ENCODE measurements at places on chromosomes 3 and 15.

GRCh38 chr3:27643355-27643754 lies 78.8 kb downstream of the EOMES start:
- no peak for DNase-seq

- no peak for DNase-seq
Measured at GRCh38 chr3:113628788-113629187, 67.7 kb downstream of the USF3 start.

DNA sequence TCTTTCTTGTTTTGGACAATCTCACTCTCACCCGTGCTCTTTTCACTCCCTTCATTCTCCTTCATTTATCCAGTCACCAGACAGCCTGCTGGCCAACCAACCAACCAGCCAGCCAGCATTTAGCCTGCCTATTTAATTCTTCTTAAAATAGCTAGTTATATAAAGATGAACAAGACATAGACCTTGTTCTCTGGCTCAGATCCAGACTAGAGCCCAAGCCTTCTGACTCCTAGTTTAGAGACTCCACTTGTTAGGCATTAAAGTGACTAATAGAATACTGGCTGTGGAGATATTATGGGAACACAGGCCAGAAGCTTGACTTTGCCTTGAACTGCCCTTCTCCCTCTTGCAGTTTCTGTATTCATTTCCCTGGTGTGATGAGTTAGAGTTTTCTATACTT lies 215.3 kb upstream of the THRB start:
- DNase-seq = no peak

- no peak for DNase-seq
Measured at GRCh38 chr3:53377794-53378193, 30.5 kb upstream of the DCP1A start.

- no peak for DNase-seq
Measured at GRCh38 chr3:47908744-47909143, 105.8 kb downstream of the DHX30 start.

DNA sequence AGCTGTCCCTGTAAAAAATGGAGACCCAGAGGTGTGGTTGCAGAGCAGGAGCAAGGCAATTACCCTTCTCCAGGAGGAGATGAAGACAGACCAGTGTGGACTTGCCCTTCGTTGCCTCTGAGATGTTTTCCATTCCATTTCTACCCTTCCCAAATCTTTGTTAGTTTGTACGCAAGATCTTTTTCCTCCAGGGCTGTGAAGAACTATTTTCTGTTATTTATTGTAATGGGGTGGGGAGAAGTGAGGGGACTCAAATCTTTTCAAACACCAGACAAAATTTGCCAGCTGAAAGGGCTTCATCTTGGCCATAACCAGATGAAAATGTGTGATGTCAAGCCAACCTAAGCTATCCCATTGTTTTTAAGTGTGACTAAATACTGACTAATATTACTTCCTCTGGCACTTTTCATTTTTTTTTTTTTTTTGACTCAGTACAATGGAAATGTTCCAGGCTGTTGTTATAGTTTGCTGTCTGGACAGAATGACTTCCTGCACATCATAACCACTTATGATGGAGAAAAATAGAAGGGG lies 271.3 kb upstream of the TPRG1 start:
- DNase-seq = no peak

DNA sequence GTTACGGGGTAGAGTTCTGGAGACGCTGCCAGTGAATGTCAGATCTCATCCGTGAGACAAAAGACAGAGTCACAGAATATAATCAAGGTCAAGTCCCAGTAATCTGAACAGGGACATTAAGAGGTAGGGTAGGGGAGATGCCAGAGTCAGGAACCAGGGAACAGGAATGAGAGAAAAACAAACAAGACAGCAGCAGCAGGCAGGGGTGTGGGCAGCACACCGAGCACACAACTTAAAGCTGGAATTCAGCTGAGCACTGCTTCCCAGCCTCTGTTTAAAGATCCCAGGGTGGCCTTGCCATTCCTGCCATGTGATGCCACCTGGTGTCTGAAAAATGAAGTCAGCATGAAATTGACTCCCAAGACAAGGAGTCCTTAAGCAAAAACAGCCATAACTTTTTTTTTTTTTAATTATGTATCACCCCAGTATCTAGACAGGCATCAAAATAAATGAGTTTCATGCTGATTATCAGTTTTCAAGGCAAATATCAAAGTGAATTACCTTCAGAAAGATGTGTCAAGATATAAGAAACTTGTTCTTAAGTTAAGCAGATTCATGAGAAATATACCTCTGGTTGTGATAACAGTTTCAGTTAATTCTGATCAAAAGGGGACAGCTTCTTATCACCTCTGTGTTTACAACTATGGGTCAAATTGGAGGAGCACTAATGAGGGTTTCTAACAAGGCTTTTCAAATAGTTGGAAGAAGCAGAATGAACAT lies 203.7 kb downstream of the SLC9A9 start:
- DNase-seq = peak; percentile 22

Data from HepG2 (cell line).